ENCODE measurements at places on chromosomes 5 and 9. TPM values are rescaled to one million over a fixed set of nuclear protein-coding genes. Genes with fewer than 3 reads are reported as not detected.

Gene KCNT1
- 2.6 TPM for total RNA-seq

Gene DOCK2
- 7.9 TPM for total RNA-seq

Gene UGT3A2
- total RNA-seq = not detected

Gene TAF11L10
- not detected for total RNA-seq

Gene TRIM36
- 0.19 TPM for total RNA-seq

Gene EPB41L4B
- total RNA-seq = 8.1 TPM

Gene NUTM2F
- total RNA-seq = not detected

Gene ZNF608
- 9.3 TPM for total RNA-seq

Gene AGGF1
- total RNA-seq = 14.5 TPM

Gene NR2F1-AS1
- 0.60 TPM for total RNA-seq

Gene ELAVL2
- not detected for total RNA-seq

Gene PCDHB13
- 2.6 TPM for total RNA-seq

Gene SHOC1
- not detected for total RNA-seq

Gene PRR16
- total RNA-seq = 12.7 TPM

Gene TAL2
- total RNA-seq = not detected

Gene PTGR1
- 44.9 TPM for total RNA-seq

Gene TNFSF15
- 0.08 TPM for total RNA-seq

Gene SEMA5A
- total RNA-seq = 28.6 TPM

Gene PTGES
- 4.8 TPM for total RNA-seq

Gene SPINK13
- not detected for total RNA-seq

Gene ROPN1L
- total RNA-seq = not detected

Gene WWC1
- total RNA-seq = 1.9 TPM

Gene BARHL1
- total RNA-seq = not detected

Gene BHMT2
- total RNA-seq = 8.9 TPM

Gene PSMD5
- total RNA-seq = 15.3 TPM

Gene DND1
- total RNA-seq = 0.24 TPM

Gene MYOZ3
- 5.5 TPM for total RNA-seq

Gene SHISAL2B
- not detected for total RNA-seq

Gene STK32A
- total RNA-seq = 1.1 TPM

Gene RLN2
- total RNA-seq = not detected

Gene ZNF879
- total RNA-seq = 3.5 TPM

Gene PRDM9
- total RNA-seq = not detected

Gene COMMD10
- 33.7 TPM for total RNA-seq

Gene FIBCD1
- 0.57 TPM for total RNA-seq

Gene PPP1R26
- 18.5 TPM for total RNA-seq

Gene PCDHB10
- total RNA-seq = 0.84 TPM

Gene CMBL
- total RNA-seq = 46.2 TPM

Gene OLFML2A
- 27.3 TPM for total RNA-seq

Gene CD72
- 0.89 TPM for total RNA-seq

Gene IFNK
- not detected for total RNA-seq

Gene PLAC8L1
- not detected for total RNA-seq

Gene NOTCH1
- total RNA-seq = 18.7 TPM

Gene WDR38
- not detected for total RNA-seq

Gene N4BP3
- total RNA-seq = 2.9 TPM

Gene PCDHAC1
- total RNA-seq = 0.11 TPM

Gene SPACA9
- 4.0 TPM for total RNA-seq

Gene IFNA21
- total RNA-seq = not detected

Gene PPP3R2
- not detected for total RNA-seq

Gene SH3TC2
- total RNA-seq = 14.6 TPM

Measured in Right ventricle myocardium inferior (tissue), 1 donor.